Esophagus squamous epithelium (tissue), 5 donors: ENCODE measurements at places on chromosomes 13 and 19.

- no peak for DNase-seq
Observed at GRCh38 chr13:19606152-19606551, 27.3 kb upstream of the MPHOSPH8 start.

DNA sequence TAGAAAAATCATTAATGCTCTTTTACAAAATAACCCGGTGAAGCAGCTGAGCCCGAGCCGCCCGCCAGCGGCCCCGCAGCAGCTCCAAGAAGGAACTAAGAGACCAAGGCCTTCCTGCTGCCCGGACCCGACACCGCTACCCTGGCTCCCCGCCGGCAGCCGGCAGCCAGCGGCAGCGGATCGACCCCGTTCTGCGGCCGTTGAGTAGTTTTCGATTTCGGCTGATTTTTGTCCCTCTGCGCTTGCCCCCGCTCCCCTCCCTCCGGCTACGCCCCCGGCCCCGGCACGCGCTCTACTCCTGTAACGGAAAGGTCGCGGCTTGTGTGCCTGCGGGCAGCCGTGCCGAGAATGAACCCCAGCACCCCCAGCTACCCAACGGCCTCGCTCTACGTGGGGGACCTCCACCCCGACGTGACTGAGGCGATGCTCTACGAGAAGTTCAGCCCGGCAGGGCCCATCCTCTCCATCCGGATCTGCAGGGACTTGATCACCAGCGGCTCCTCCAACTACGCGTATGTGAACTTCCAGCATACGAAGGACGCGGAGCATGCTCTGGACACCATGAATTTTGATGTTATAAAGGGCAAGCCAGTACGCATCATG lies at the start of gene PABPC3:
Gene PABPC3 (plus strand): TSS at position 286 of the 603 bp plus-strand sequence. CDS start 63 bp downstream, at position 349.
- no peak for DNase-seq

GRCh38 chr13:43003729-43004128 lies 11.7 kb upstream of the EPSTI1 start:
- DNase-seq = no peak

GRCh38 chr13:91074091-91074490 lies 273.4 kb upstream of the MIR17HG start:
- no peak for DNase-seq

- DNase-seq = no peak
Observed at GRCh38 chr13:25180775-25181537, 8.9 kb upstream of the AMER2 start.

DNA sequence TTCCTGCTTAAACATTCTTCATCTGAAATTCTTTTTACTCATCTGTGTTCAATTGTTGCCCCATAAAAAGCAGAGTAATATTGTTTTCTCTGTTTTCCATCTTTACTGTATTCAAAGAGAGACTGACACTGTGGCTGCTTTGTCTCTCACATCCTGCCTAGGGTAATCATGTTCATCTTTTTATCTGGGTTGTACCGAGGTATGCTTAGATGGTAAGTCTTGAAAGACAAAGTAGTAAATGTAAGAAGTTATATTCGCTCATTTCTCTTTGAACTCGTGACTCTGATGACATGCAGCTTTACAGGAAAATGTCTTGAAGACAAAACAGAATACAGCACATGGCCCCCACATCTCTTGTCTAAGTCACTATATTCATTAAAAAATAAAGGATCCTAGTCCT lies 20.0 kb upstream of the CYSLTR2 start:
- no peak for DNase-seq

DNA sequence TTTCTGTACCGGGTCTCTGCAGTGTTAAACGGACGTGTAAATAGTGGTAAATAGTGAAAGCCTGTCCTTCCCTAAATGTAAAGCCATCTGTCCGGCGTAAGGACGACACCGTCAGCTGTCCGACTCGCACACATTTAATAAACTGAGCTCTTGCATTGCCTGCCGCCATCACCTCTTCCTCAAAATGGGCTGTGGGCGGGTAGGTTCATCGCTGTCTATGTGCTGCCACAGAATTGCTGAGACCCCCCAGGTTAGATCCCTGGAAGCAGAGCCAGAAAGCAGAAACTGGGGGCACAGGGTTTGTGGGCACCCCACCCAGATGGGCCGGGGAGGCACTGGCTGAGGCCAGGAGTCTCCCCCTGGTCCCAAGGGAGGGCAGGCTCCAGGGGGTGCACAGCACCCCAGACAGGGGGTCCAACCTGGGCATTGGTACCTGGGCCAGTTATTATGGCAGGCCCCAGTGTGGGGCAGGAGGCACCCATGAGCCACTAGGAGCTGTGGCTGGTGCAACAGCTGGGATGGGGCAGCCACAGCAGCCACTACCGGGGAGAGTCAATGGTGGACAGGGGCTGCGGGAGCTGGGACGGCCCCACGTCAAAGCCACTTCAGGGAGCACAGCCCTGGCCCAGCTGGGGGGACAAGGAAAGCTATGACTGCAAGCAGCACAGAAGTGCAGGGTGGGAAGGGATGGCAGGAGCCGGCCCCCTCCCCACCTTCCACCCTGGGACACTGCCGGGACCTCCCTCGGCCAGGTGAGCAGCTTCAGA lies 5.7 kb downstream of the C19orf25 start:
- no peak for DNase-seq

DNA sequence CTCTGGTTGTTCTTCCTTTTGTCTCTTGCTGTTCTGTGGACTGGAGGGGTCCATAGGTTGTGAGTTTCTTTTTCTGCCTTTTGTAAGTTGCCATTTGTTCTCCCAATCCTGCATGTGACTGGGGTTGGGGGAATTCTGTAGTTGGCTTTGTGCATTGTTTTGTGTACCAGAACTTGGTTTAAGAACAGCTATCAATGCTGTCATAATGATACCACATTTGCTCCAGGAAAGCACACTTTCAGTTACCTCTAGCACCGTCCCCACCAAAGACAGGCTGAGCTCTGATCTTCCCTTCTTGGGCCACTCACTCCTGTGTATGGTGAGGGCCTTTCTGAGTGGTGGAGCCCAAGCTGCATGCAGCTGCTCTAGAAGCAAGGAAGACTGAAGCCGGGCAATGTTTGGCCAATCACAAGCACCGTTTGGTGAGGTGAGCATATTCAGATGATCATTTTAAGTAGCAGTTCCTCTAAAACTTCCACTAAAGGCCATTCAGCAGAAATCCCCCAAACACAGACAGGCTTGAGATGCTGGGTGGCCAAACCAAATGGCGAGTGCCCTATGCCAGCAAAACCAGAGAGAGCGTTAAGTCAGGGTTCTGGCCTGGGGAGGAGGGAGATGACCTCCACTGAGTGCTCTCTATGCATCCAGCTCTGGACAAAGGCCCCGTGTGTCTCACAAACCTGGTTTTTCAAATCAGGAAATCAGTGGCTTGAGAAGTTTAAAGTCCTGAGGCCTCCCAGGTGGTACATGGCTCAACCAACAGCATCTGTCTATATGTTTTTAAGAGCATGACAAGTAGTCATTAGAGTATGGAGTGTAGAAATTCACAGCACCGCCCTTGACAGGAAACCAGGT lies 120.7 kb upstream of the SPATA13 start:
- no peak for DNase-seq

GRCh38 chr13:30112602-30113435 lies 194.5 kb downstream of the KATNAL1 start:
- DNase-seq = no peak

DNA sequence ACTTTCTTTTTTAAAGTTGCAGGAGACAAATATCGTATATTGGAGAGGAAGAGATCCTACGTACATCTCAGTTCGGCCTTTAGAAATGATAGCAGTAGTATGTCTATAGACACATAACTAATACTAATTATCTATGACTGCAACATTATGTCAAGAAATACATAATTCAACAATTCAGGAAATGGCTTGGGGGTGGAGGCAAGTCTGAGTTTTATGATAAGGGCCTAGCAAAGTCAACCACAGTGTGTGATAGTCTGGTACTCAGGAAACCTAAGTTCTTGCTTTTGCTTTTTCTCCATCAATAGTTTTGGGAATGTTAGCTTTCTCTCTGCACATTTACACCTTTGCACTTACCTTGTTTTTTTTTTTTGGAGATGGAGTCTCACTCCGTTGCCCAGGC lies 27.5 kb upstream of the OBI1 start:
- no peak for DNase-seq

DNA sequence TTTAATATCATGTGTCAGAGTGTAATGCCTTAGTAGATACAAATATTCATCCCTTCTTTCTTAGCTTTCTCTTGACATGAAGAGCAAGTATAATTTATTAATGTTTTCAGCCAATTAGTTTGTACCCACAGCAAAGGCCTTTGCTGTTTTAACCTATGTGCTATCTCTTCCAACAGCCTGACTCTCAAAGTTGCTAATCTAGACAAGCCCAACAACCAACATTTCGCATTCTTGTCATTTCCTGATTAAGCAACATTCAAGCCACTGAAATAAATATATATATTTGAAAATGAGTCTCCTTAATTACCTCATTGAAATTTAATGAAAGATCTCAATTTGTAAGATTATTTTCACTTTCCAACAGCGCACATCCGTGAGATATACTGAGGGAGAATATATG lies 18.5 kb downstream of the EPSTI1 start:
- DNase-seq = no peak

- no peak for DNase-seq
Observed at GRCh38 chr19:4537953-4538600, 1.8 kb downstream of the LRG1 start.

- DNase-seq = no peak
Observed at GRCh38 chr19:16476401-16476800, 4.6 kb upstream of the EPS15L1 start.

- DNase-seq = no peak
Observed at GRCh38 chr19:18168673-18169381, 4.8 kb upstream of the IFI30 start.

DNA sequence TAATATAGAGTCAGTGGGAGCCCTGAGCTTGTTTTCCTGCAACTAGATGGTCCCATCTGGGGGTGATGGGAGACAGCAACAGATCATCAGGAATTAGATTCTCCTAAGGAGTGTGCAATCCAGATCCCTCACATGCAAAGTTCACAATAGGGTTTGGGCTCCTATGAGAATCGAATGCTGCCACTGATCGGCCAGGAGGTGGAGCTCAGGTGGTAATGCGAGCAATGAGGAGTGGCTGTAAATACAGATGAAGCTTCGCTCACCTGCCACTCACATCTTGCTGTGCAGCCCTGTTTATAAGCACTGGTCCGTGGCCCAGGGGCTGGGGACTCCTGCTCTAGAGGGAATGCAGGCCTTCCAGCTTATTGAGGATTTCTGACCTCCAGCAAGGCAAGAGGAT lies 5.7 kb downstream of the ZNF558 start:
- no peak for DNase-seq

- DNase-seq = no peak
Observed at GRCh38 chr19:50187937-50188336, 15.5 kb upstream of the MYH14 start.

- no peak for DNase-seq
Observed at GRCh38 chr13:70889163-70889562, 780.9 kb upstream of the KLHL1 start.

DNA sequence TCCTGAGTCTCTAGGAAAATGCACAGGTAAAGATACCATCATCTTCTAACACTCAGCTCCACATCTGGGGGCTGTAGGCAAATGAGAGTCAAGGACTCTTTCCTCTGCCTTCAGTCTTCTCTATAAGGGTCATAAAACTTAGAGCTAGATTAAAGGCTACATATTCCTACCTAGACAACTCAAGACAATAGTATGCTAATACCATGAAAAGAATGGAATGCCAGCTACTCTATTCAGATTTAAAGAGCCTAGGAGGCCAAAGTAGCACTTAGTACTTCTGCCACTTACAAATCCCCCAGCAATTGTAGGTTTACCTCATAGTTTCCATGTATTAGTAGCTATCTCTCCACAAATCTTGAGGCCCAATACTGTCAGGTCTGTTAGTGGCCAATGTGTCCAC lies 453.0 kb downstream of the SLITRK5 start:
- no peak for DNase-seq

- DNase-seq = no peak
Observed at GRCh38 chr19:18993115-18993514, 40.2 kb downstream of the SUGP2 start.
